ENCODE measurements at places on chromosomes 2 and 18.

DNA sequence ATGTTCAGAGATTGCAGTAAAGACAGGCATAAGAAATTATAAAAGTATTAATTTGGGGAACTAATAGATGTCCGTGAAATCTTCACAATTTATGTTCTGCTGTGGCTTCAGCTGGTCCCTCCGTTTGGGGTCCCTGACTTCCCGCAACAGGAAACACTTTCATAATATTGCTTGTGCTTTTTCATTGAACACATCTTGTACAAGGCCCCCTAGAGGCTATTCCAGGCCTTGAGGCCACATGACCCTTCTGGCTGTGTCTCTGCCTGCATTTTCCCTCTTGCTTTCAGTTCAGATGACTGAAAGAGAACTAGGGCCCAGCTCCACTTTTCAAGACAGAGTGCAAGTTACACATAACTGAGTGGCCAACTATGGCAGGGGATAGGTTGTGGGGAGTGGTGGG lies 164.1 kb downstream of the TMEM247 start:
- no peak for DNase-seq

- DNase-seq, result no peak
These were observed 90.3 kb downstream of the MAPRE2 start for GRCh38 chr18:35131387-35132020.

DNA sequence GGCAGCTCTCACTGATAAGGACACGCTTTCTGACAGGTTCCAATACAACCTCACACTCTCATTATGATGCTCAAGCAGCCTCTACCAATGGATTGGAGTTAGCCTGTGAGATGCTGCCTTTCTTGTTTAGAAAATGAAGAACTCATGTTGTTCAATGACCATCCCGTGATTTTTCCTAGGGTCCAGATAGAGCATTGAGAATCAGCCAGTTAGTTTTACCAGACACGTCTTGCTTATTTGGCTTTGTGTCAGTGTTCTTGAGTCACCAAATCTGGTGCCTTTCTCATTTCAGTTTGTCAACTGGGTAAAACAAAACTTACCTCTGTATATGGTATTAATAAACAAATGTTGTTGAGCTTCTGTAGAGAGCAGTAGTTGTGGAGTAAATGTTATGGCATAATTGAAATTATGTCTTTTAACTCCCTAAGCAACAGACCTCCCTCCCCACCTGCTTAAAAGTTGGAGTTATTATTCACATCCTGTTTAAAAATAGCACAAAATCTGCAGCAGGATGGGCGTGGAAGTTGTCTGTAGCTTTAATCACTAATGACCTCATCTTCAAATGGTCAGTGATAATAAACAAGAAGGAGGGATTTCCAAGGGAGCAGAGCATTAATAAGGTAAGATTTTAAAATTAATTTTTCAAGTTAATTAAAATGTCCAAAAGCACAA lies 167.3 kb downstream of the HRH4 start:
- no peak for DNase-seq

- no peak for DNase-seq
These were observed 293.2 kb upstream of the ZNF804A start for GRCh38 chr2:184305105-184305504.

GRCh38 chr2:62474176-62474575 lies 31.8 kb downstream of the TMEM17 start:
- no peak for DNase-seq

GRCh38 chr2:177328056-177328455 lies 63.5 kb upstream of the NFE2L2 start:
- DNase-seq, result no peak

DNA sequence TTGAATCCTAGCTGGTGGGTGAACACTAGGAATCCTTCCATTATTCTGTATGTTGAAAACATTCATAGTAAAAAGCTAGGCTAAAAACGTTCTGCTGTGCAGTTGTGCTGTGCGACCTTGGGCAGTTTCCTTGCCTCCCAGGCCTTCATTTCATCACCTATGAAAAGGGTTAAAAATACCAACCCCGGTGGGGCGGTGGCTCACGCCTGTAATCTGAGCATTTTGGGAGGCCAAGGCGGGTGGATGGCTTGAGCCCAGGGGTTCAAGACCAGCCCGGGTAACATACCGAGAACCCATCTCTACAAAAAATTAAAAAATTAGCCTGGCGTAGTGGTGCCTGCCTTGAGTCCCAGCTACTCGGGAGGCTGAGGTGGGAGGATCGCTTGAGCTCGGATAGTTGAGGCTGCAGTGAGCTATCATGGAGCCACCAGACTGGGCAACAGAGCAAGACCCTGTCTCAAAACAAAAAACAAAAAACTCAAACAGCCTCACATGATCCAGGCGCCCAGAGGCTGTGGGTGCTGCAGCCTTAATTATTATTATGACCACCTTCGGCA lies 2.9 kb upstream of the RRM2 start:
- DNase-seq, result no peak

DNA sequence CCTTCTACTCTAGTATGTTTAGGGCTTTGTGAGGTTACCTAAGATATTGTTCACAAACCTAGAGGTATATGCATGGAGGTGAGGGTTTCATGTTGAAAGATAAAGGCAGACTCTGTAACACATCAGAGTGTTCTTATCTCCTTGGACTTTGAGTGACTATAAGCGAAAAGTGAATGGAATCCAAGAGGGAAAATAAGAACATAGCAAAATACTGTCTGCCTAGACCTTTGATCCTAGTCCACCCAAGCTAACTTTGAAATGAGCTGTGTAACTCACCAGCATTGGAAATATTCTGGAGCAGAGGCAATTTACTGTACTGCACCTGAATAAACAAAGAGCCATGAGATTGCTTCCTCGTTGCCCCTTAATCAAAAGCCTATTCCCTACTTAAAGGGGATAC lies 28.2 kb upstream of the GALNT1 start:
- no peak for DNase-seq

DNA sequence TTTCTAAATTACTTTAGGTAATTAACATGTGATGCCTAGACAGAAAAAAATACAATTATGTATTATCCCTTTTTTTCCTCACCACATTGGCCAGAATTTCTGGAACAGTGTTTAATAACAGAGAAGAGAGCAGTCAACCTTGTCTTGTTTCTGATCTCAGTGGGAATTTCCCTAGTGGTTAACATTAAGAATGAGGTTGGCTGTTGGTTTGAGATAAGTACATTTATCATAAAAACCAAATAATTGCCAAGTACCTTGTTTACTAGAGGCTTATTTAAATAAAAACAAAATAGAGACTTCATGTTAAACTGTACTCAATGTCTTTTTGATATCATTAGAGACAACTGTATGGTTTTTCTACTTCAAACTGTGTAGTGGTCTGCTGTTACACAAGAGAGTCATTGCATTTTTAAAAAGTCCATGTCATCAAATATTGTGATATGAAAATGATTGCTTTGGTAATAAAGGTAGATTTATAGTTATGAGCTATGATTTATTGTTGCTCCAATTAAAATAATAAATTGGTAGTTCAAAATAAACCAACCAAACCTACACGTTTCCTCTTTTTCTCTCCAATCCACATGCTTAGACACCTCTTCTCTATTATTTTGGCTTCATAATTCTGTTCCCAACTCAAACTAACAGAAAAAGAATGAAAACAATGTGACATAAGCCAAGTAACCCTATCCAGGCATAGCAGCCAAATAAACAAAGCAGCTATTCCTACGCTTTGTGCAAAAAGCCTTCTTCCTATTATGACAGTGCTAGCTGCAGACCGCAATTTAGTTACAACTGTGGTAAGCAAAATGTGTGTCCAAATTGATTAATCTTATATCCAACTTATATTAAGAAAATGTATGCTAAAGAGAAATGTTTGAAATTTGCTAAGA lies 20.9 kb upstream of the TANK start:
- DNase-seq, result peak; percentile 47

DNA sequence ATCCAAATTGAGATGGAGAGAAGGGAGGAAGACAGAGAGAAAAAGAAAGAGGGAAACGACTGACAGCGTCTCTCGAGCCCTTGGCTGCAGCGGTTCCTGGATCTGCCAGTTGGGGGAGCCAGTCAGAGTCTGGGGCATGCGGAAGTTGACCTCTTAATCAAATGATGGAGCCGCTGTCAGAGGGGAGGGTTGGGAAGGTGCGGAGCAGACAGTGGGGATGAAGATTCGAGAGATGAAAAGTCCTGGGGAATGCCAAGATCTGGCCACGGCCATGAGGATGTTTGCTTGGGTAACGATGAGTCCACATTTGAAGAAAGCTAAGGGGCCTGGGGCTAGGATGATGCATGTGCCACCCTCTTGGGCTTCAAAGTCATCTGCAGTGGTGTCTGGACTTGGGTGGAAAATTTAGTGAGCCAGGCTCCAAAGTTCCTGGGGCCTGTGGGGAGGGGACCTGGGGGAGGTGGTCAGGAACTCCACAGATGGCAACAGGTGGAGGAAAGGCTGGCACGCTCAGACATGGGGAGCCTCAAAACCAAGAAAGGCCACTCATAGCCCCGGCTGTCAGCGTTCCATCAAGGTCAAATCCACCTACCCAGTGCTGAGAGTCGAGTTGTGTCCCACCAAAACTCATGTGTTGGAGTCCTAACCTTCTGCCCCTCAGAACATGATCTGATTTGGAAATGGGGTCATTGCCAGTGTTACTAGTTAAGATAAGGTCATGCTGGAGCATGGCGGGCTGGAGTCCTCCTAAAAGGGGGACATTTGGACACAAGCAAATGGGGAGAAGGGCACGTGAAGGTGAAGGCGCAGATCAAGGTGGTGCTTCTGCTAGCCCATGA lies 200.1 kb downstream of the NDUFA10 start:
- no peak for DNase-seq

DNA sequence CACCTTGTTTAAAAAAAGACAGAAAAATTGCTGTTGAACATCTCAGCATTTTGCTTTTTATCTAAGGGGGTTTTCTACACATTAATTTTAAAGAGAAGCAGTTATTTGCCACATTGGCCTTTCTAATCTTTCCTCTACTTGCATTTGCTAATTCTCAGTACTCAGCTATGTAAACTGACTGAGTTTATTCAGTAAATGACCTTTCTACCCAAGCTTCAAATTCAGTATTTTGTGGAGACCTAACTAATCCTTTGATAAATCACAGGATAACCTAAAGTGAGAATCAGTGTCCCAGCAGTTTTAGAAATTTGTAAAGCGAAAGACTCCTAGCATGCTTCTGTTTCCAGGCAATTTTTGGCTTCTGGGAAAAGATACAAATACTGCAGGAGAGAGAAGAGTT lies 288.4 kb downstream of the ASXL3 start:
- DNase-seq, result no peak

DNA sequence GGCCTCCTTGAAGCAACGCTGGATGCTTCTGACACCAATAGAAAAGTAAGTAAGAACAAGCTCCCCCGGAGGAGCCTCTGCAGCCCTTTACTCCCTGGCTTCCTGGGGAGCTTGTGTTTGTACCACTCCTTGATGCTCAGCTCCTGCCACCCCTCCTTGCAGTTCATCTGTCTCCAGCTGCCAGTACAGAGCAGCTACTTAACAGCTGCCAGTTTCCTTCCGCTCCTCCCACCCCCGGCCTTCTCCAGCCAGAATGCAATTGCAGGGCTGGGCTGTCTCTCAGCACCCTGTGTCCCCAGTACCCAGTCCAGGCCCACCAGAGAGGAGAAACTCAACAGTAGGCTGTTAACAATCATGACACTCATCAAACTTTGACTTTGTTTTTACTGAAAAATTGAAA lies 109.4 kb downstream of the AOX1 start:
- peak; percentile 33 for DNase-seq

- peak; percentile 57 for DNase-seq
These were observed 16.6 kb upstream of the PSME4 start for GRCh38 chr2:53987336-53987921.

DNA sequence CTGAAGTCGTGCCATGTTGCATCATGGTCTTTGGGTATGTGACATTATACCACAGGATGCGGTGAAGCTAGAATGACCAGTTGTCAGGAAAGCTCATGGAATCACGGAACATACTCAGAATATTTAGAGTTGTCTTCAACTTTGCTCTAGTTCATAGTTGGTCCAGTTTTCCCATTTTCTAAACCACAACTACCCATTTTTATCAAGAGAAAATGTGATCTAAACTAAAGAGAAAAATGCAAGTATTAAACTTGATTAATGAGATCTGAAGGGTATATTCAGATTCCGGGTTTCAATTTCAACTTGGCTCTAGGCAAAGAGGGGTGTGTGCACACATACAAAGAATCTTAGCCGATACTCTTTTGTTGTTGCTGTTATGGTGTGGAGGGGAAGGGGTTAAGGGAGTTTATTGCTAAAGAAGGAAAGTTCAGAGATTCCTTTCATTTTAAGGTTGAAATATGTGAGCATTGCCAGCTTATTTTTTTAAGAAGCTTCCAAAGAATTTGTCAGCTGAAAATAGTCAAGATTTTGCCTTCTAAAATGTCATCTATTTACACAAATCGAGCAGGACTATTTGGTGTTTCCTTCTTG lies 516.6 kb upstream of the ZEB2 start:
- peak; percentile 52 for DNase-seq

DNA sequence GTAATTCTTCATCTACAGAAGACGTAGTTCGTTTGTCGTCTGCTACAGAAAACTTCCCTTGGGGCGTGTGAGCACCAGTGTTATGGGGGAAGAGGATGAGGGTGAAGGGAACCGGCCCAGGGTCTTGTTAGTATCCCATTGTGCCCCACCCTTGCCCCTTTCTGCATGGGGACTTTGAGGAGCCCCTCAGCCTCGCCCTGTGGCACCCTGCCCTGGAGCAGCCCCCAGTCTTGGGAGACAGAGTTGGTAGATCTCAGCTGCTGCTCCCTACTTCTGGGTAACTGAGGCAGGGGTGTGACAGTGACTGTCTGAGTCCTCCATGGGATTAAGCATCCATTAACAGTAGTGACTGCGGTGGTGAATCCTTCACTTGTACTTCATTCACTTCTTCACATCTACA lies 50.1 kb downstream of the RNF144A start:
- DNase-seq, result no peak

DNA sequence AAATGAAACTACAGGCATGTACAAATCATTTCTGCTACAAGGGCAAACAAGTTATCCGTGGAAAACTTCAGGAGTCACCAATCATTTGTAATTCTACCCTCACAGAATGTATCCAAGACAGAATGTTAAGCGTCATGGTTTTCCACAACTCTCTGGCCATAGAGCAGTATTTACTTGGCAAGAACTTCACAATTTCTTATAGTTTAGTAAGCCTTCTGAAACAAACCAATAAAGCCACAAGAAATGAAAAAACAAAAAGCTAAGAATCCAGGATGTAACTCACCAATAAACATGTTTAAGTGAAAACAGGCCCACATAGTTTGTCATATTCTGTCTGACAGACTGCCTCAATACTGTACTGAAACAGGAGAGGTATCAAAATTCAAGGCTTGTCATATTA lies 70.3 kb downstream of the LNPK start:
- peak; percentile 72 for DNase-seq

Measured in cardiac fibroblast (primary cell).